Muscle of back (tissue), 13 donors: ENCODE measurements at places on chromosomes 12 and 14.

DNA sequence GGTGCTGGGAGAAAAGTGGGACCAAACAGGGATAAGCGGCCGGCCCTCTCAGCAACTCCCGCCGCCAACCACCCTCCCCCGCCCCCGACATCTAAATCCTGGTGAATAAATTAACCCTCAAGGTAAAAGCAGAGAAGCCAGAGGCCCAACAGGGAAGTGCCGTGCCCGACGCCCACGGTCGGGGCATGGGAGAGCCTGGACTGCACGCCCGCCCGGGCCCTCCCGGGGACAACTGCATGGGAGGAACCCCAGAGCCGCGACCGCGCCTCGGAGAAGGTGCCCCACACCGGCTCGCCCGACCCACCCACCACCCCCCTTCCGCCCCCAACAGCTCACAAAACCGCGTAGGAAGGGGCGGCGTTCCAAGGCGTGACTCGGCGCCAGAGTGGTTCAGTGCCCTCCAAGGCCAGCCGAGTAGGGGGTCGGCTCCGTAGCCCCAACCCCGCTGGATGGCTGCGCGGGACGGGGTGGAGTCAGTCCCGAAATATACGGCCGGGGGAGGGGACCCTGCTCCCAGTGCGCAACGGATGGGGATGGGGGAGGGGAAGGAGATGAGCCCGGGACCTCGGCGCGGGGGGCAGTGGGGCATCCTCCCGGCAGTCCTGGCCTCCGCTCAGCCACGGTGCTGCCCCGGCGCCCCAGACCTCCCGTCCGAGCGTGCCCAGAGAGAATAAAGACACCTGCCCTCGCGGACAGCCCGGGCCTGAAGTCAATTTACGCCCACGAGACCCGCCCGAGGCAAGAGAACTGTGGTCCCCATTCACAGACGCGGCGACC, 732 bp downstream of the SLC25A29 start:
- no peak for DNase-seq

GRCh38 chr14:52888839-52889838, 61.7 kb downstream of the FERMT2 start:
- DNase-seq = no peak

GRCh38 chr12:49451468-49452259, 84.4 kb downstream of the SPATS2 start:
- no peak for DNase-seq

DNA sequence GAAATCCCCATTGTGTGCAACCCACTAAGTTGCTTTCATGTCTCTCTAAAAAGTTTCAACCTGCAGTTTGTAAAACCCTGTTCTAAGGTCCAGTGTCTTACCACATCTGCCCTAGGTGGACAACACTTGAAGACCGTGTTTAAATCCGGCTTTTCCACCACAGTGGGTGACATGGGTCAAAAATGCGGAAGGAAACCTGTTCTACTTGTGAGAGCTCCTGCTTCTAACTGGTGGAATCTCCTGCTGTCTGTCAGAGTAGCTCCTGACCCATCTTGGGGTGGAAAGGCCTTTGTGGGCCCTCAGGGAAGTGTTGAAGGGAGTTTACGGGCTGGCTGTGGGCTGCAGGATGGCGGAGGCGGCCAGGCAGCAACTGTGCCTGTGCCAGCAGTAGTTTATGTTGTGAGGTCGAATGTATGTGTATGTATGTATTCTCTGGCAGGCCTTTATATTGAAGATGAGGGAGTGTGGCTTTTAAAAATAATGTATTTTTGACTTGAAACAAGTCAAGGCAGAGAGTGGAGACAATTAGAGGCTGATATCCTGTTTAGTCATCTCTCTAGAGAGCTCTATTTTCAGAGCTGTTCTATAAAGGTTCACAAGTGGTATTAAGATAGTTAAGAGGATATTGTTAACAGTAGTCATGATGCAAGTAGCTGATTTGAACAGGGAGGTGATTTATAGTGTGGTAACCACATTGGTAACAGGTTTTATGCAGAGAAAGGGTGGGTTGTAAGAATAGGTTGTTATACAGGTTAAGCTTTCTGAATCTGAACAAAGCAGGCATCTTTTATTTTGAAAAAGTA, 67.0 kb downstream of the PRKCH start:
- DNase-seq = no peak

DNA sequence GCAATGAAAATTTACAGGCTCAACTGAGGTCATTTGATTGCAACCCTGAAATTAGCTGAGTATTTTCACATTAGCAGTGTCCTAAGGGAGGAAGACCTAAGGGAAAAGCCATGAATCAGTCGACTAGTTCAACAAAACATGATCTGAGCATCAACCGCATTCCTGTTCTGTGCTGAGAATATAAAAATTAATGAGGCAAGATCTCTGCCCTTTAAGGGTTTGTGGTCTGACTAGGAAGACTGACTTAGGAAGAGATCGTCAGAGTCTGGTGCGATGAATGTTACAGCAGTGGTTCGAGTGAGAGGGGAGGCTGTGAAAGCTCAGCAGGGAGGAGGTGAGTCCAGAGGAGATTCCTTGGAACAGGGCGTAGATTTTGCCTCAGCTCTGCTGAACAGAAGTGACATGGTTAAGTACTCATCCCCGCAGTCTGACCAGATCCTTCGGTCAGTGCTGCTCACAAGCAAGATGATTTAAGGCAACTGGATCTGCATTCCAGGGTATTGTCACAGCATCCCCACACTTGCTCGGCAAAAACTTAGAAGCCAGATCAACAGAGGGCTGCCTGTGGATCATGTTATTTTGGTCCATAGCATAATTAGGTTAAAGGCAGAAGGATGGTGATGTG, 49.6 kb downstream of the BMAL2 start:
- DNase-seq = no peak

GRCh38 chr12:26853303-26854030, 20.5 kb upstream of the ITPR2 start:
- DNase-seq = peak; percentile 73

DNA sequence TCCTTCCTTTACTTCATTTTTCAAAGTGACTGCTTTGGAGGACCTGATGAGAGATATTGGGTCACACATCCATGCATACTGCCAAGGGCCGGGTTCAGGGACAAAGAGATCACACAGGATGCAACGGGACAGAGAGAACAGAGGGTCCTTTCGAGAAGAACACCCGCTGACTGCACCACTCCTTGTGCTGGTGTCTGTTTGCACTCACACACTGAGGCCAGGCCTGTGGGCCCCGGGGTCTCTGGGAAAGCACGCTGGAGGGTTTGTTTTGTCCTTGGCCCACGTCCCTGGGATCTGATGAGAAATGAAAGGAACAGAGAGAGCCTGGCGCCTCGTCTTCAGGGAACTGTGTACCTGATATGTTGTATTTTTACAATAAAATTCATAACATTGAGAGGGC, 42.2 kb downstream of the PAH start:
- DNase-seq = no peak

- no peak for DNase-seq
Observed at GRCh38 chr14:78593949-78594348, 423.8 kb downstream of the NRXN3 start.

DNA sequence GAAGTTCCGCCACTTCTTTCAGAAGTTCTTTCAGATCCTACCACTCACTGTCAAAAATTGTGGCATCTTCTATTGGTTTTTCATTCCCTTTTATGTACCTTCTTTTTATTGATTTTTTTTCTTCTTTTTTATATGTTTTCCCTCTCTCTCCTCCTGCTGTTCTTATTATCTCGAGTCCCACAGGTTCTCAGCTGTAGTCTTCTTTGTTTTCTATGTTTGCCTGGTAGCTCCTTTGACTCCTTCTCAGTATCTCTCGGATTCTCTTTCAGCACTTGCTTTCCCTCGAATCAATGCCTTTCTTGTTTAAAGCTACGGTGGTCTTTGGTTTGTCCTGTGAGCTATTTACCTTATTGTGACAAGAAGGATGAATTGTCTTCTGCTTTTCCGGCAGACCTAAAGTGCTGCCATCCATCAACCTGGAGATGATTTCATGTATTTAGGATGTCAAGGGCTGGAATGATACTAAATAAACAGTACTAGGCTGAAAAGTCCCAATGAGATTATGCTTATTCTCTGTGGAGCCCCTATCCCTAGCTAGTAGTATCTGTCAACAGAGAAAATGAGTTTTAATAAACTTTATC, 541.7 kb downstream of the NOVA1 start:
- no peak for DNase-seq
